ENCODE measurements at places on chromosomes 12 and 14.
A peak's percentile ranks its signal among the peaks of the same experiment; 100 is the strongest.

DNA sequence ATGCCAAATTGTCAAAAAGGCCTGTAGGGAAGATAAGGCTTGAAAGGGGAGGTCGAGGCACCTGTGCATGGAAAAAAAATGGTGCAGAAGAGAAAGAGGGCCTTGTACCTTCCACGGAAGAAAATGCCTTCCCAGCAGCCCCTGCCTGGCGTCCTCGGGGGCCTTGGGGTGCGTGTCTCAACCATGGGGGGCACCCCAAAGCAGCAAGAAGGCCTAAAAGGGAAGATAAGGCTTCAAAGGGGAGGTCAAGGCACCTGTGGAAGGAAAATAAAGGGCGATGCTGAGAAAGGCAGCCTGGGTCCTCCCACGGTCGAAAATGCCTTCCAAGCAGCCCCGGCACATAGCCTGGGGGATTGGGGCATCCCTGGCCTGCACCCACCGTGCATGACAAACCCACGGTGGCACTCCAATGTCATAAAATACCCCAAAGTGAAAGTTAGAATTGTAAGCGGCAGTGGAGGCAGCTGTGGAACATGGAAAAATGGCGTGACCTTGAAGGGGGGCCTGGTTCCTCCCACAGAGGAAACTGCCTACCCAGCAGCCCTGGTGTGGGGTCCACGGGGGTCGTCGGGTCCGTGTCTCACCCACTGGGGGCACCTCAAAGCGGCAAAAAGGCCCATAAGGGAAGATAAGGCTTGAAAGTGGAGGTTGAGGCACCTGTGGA, 275.0 kb downstream of the ALG10 start:
- DNase-seq = no peak

GRCh38 chr14:85421186-85421877, 108.6 kb upstream of the FLRT2 start:
- peak; percentile 95 for DNase-seq

DNA sequence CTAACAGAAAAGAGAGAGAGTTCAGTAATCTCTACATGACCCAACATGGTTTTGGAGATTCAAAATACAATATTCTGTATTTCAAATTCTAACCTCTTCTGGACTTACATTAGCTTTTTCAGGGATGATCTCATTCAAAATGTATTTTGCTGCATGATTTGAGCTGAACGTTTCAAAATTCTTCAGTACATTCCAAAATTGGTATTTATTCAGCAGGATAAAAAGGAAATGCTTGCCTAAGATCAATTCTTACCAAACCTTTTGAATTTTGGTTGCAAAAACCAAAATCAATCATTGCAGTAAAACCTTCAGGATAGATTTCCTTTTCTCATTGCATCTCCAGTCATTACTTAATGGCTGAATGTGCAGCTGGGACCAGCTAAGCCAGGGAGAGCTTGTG, 1761.3 kb upstream of the SEL1L start:
- DNase-seq = no peak

- no peak for DNase-seq
These were observed 82.8 kb upstream of the RASSF8 start for GRCh38 chr12:25875661-25876060.

DNA sequence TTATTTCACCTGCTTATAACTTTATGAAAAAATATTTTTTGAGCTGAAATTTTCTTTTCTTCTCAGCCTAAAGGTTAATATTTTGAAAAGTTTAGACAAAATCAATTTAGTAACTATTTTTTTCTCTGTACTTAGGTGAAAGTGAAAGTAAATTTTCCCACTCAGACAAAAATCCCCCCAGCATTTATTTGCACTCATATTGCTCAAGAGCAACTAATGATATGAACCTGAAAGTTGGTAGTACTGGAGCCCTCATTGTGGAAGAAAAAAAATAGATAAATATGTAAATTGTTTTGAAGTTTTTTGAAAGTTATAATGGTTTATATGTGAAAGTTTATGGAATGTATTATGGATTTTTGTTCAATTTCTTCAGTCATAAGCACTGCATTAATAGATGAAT, 1005.9 kb upstream of the ATXN7L3B start:
- no peak for DNase-seq

GRCh38 chr12:53199700-53200099, 7.4 kb downstream of the ITGB7 start:
- DNase-seq = no peak

GRCh38 chr12:84841591-84841990, 71.0 kb downstream of the SLC6A15 start:
- DNase-seq = no peak

- no peak for DNase-seq
These were observed 27.9 kb downstream of the PRMT8 start for GRCh38 chr12:3518902-3519301.

- no peak for DNase-seq
These were observed 182.2 kb upstream of the NUDT4 start for GRCh38 chr12:93195511-93195910.

DNA sequence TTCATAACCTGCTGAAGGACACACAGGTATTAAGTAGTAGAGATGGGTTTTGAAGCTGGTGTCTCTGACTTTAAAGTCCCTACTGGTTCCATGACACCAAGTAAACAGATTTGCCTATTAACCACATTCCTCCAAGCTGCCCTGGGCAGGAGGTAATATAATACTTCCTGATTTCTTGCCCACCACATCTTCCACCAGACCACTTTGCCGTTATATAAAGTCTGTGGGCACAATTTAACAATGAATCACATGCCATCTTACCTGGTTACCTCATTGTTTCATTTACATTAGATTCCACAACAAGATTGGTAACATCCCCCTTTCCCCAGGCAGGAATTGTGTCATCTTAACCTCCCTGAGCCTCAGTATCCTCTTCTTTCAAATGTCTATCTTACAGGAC, 900 bp upstream of the LRRC23 start:
- no peak for DNase-seq

DNA sequence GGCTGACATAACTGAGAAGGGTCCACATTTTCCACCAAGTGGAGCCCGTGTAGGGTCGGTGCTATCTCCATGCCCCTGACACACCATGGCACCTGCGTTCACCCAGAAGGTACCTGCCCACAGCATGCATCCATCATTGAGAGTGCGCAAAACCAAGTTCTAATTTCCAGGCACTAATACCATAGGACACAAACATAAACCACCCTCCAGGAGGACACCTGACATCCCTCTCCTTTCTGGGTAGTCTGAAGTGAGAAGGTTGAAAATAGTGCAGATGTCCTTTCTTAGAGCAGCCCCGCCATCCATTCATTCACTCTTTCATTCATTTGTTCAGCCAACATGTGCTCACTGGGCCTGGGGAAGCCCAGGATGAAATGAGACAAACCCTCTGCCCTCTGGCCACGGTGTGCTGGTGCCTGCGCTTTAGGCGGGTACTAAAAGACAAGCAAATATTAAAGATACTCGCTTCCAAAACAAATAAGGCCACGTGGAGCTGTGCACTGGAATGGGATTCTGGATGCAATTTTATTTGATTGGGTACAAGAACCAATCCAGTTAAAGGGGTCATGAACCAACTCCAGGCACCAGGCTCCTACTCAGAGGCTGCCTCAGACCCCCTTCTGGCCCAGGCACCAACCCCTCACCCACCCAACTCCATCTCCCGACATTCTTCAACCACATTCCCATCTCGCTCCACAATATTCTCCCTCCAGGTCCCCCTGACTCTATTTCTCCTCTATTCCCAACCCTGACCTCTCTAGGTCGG, 1.2 kb downstream of the TTC7B start:
- no peak for DNase-seq

GRCh38 chr14:28949503-28949902, 182.9 kb downstream of the FOXG1 start:
- DNase-seq = no peak

DNA sequence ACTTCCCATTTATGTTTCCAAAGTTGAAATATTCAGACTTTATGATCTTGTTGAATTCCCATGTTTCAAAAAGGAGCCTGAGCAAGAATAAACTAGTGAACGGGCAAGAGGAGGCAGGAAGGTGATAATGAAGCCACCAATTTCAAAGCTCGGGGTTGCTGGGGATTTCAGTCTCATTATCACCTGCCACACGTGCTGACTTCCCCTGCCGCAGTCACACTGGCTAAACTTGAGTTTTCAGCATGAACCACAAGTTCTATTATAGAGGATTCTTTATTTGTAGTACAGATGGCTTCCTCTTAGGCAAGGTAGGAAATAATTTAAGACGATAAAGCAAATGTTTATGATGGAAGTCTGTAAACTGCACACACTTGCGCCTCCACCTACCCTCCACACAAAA, 18.1 kb upstream of the DIABLO start:
- DNase-seq = no peak

DNA sequence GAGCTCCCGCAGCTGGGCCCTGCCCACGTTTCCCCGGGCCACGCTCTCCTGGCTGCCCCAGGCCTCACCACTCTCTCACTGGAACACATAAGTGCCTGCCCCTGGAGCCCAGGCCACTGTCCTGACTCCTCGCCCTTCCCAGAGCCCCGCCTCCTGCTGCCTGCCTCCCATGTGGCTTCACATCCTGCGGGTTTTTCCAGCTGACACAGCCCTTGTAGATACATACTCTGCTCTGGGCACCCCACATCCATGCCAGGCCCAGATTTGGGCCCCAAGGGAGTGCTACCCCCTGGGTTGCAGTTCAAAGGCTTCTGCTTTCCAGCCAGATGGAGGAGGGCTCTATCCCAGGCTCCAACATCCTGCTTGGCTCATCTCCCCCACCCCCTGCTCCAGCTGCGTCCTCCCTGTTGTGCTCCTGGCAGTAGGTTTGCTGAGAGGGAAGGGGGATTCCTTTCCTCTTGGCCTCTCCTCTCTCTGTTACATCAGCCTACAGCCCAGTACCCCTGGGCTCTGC, 60.1 kb downstream of the TSPAN9 start:
- DNase-seq = no peak

GRCh38 chr12:101931498-101932326, 54.3 kb downstream of the DRAM1 start:
- DNase-seq = no peak

GRCh38 chr12:57133013-57133569, 4.8 kb downstream of the LRP1 start:
- DNase-seq = no peak

- no peak for DNase-seq
These were observed 13.6 kb downstream of the DLK1 start for GRCh38 chr14:100740196-100740825.

DNA sequence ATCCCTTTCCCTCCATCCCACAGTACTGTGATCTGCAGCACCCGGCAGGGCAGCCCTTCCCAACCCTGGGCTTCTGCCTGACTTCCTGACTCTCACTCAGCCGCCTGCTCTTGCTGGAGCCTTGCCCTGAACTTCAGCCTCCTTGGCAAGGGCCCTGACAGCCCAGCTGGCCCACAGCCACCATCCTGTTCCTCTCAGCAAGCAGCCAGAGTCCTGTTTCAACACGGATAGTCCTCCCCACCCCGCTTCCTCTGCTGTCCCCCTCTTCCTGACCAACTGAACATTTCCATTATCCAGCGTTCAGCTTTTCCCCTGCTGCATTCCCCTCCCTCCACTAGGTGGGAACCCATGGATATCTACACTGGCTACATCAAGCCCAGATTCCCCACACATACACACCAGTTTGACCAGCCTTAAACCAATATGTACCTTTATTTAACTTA, 74.0 kb upstream of the MDM1 start:
- peak; percentile 32 for DNase-seq

- DNase-seq = no peak
These were observed 1.6 kb downstream of the MARK3 start for GRCh38 chr14:103386713-103387329.

- no peak for DNase-seq
These were observed 58.7 kb upstream of the GZMB start for GRCh38 chr14:24692382-24693352.

Data from foreskin keratinocyte (primary cell).